ENCODE measurements at places on chromosomes 5 and 9.

GRCh38 chr9:109889456-109889855, 109.5 kb downstream of the PALM2AKAP2 start:
- no peak for DNase-seq

- DNase-seq = no peak
Observed at GRCh38 chr9:99076483-99077171, 28.3 kb upstream of the TGFBR1 start.

- no peak for DNase-seq
Observed at GRCh38 chr5:61232490-61233050, 70.3 kb upstream of the SMIM15 start.

GRCh38 chr9:138067613-138068367, 190.2 kb downstream of the CACNA1B start:
- DNase-seq = no peak

DNA sequence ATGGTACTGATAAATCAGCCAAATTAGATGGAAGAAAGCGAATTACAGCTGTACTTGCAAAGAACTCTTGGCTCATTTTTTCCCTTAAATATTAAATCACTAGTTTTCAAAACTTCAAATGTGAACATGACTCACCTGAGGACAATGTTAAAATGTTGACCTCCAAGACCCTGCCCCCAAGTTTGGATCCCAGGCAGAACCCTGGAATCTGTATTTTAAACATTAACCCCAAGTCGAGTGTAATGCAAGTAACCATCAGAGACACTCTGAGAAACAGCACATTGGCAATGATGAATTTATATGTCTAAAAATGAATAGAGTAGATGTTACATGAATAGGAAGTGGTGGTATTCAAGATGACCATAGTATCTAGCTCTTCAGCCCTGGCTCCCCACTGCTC, 2.3 kb upstream of the CD274 start:
- DNase-seq = no peak

DNA sequence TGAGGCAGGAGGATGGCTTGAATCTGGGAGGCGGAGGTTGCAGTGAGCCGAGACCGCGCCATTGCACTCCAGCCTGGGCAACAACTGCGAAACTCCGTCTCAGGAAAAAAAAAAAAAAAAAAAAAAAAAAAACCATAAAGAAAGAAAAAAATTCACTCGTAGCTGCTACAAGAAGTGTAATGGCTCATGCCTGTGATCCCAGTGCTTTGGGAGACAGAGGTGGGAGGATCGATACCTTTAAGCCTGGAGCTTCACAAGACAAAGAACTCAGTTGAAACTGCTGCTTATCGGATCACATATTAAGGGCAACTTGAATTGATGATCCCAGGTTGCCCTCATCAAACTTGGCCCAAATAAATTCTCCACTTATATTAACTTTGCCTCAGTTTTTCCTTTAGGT, 1.0 kb upstream of the ZCCHC7 start:
- DNase-seq = no peak

GRCh38 chr9:131554087-131554842, 8.9 kb downstream of the PRRT1B start:
- DNase-seq = no peak

DNA sequence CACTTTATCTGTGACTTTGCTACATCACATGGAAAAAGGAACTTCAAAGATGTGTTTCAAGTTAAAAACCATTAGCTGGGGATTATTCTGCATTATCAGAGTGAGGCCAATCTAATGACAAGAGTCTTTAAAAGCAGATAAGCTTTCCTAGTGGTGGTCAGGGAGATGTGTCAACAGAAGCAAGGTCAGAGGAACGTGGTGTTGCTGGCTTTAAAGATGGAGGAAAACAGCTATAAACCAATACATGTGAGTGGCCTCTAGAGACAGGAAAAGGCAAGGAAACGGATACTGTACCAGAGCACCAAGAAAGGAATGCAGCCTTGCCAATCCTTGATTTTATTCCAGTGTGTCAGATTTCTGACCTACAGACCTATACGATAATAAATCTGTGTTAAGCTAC, 204.2 kb downstream of the TAF11L14 start:
- no peak for DNase-seq

All from nephron progenitor cell (in vitro differentiated cells).